ENCODE measurements at places on chromosomes 1 and 21.

- DNase-seq, result no peak
Measured at GRCh38 chr1:230072296-230072695, 5.3 kb downstream of the GALNT2 start.

DNA sequence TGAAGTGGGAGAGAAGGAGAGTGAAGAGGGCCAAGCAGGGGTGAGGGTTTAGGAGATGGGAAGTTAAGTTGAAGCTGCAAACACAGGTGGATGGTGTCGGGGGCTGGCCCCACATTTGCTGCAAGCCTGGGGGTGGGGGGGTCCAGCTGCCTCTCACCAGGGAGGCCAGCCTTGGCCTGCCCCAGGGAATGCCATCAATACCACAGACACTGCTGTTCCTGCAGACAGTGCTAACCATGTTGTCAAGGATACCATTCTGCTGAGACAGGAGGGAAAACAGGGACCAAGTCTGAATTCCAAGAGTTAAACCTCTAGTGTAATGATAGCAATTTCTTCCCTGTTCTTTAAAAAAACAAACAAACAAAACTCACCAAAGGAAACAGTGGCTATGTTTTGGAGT lies 8.0 kb downstream of the MECR start:
- DNase-seq, result no peak

GRCh38 chr1:54965624-54966340 lies 14.6 kb upstream of the TMEM61 start:
- no peak for DNase-seq

DNA sequence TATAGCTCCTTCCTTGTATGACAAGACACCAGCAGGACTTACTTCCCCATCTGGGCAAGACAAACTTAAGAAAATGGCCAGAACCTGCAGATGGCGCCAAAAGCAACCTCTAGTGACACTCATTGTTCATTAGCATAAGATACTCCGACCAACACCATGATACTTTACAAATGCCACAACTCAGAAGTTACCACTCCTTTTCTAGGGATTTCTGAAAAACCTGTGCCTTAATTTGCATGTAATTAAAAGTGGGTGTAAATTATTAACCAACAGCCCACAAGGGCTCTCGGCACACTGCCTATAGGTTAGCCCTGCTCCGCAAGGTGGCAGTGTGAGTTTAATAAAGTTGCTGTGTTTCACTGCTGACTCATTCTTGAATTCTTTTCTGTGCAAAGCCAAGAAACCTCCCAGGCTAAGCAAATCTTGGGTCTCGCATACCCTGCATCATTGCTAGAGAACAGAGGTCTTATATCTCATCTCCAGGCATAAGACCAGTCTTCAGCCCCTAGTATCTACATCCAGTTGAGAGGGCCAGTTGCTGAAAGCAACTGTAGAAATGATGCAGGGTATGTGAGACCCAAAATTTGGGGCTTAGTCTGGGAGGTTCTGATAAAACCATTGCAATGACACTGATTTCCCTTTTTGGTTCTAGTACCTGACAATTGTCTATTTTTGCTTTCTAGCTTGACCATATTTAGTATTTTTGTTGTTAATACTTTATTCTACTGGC lies 86.4 kb downstream of the FAF1 start:
- peak; percentile 72 for DNase-seq

DNA sequence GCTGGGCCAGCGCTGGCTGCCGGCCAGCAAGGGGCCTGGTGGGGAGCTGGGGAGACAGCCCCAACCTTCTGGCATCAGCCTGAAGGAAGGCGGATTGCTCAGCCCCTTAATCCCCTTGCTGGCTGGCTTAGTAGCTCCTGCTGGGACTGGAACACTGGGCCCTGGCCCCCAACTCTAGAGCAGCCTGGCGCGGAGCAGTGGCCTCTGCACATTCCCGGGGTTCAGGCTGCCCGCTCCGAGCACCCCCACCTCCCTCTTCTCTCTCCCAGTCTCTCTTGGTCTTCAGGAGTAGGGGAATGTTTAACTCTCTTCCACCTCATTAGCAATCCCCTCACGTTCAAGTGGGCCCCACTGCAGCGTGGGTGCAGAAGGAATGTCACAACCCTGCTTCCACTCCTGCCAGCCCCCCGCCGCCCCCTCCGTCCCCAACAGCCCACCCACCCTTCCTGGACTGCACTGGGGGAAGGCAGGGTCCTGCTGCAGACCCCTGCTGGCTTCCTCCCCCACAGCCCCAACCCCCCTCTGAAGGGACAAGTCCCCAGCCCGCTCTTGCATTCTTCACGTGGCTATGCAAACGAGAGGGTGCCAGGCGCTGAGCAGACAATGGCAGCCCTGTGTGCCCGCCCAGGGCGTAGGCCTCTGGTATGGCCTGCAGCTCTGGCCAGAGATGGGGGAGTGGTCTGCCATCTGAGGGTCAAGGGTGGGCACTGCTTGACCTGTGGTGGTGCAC lies 980 bp upstream of the CLDN19 start:
- no peak for DNase-seq
